ENCODE measurements at places on chromosomes 3 and 15.

GRCh38 chr3:47337656-47338055 lies 43.2 kb upstream of the PTPN23 start:
- DNase-seq: no peak

DNA sequence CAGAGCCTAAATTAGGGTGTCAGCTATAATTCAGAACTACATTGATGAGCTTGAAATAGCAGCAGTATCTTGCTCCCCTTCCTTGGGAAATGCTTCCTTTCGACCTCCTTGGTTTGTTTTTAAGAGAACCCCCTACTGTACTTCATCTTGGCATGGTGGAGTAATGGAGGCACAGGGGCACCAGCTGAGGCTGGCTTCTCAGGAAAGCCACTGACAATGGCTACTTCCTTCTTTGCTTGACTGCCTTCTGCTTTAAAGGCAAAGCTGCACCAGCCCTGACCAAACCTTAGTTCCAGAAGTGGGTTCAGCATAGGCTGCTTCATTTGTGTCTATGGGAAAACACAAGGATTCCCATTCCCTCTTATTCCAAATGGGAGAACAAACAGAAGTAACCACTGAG lies 1.5 kb upstream of the FBXL22 start:
- no peak for DNase-seq

- no peak for DNase-seq
Measured at GRCh38 chr15:41020829-41021228, 67.6 kb downstream of the CHAC1 start.

- no peak for DNase-seq
Measured at GRCh38 chr3:125512135-125512920, 7.7 kb downstream of the SNX4 start.

GRCh38 chr3:14523792-14524191 lies 16.4 kb downstream of the GRIP2 start:
- no peak for DNase-seq

DNA sequence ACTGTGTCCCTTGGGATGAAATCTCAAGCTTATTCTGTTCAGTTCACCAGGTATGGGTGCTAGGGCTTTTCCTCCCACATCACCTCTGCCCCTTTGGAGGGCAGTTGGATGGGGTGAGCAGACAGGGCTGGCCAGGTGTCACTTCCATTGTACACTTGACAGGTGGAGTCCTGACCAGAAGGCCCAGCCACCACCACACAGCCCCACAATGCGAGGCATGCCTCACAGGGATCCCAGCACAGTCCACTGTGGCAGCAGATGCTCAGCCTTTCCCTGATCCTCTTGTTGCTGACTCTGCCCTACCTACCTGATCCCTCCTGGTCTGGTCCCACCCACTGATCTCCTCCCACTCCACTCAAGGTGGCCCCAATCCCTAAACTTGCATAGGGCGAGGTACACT lies 88.2 kb downstream of the ANP32A start:
- no peak for DNase-seq

DNA sequence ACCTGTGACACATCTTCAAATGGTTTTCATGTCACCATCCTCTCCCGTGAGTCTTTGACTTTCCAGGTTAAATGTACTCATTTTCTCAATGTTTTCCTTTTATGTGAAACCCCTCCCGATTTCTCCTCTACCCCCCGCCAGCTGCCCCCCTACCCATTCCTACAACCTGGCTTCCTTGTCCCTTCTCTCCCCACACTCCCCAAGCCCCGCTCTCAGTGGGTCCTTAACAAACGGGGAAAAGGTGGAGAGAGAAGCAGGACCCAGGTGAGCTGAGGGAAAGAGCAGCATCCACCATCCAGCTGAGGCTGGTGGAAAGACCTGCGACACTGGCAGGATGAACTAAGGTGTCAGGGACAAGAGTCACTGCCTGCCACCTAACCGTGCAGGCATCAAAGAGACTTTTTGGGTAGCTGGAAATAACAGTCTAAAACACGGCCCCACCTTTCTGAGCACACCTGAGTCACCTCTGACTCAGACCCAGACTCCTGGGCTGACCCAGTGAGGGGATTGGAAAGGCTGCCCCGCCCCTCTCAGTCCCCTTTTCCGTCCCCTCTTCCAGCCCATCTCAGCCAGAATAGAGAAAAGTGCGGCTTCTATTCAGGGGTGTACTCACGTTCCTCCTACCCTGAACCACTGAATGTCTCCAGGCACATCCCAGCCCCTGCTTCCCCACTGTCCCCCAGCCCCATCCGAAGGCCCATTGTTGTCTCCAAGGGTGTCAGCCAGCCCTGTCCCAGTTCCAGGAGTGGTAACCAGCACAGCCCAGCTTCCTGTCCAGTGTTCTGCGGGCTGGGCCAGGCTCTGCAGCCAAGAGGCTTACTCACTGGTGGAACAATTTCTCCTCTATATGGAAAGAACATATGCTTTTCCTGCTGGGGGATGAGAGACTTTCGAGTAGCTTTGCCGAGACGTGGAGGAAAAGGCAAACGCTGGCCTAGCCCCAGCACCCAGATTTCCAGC lies 20.4 kb downstream of the ISG20 start:
- no peak for DNase-seq

DNA sequence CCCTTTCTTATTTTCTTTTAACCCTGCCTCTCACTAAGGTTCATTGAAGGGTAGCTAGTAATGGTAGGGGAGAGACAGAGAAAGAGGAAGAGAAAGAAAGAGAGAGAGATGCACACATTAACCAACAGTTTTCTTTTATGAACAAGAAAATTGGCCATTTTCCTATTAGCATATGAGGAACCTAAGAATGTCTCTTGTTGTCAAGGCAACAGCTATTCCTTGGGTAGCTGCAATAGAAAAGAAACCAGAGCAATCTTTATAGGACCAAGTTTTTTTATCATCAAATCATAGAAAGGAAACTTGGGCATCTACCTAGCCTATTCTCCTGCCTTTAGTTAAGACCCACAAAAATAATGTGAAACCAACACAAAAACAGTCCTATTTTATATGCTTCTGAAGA lies 15.0 kb upstream of the CCDC39 start:
- DNase-seq: no peak

DNA sequence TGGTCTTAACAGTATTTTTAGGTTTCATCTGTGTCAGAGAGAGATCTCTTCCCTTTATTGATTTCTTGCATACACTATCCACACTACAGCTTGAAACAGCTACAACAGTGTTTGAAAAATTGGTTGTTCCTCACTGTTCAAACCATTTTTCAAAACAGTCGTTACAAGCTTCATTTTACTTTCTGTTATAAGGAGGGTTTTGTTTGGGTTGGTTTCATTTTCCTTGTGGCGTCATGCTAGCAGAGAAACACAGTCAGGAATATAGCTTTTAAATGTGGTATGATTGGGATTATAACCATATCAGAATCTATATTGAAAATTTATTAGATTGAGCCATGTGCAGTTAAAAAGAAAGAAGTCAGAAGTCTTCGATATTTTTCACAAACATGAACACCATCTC lies 400.6 kb downstream of the ZBTB20 start:
- no peak for DNase-seq

- no peak for DNase-seq
Measured at GRCh38 chr15:51558411-51558810, 64.2 kb downstream of the DMXL2 start.

DNA sequence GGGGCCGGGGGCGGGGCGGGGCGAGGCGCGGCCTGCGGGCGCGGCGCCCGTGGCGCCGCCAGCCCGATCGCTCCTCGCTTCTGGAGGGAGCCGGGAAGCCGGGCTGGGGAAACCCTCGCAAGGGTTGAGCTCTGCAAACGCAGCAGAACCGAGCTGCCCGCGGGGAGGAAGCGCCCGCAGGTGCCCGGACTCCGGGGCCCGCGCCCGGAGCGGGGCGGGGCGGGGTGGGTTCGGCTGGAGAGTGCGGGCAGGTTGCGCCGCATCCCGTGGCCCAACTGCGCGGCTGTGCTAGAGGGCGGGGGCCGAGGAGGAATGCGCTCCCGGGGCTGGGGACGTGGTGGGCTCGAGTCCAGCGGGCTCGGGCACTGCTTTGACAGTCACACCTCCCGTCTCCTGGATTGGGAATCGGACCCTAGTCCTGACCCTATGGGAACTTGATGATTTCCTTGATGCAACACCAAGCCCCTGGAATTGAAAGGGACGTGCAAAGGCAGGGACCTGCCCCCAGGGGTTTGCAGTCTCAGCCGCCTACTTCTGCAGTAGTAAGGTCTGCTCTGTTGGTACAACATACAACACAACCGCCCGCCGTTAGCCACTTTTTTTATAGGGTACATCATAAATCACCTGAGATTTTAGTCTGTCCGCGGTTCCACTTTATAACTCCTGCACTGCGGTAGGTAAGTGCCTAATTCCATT lies 34.3 kb downstream of the ZBTB38 start:
- peak; percentile 30 for DNase-seq

DNA sequence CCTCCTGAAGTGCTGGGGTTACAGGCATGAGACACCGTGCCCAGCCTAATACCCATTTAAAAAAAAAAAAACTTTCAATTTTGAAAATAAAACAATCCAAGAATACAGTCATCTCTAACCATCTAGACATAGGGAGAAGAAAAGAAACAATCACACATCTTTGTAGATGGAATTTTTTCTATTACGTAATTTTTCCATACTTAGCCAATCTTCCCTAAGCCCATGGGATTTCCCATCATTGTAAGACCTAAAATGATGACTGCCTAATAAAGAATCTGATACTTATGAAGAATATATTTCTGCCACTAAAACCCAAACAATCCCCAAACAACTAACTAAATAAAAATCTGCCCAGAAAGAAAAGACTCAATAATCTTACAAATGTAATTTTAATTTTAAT lies 88.7 kb downstream of the CBLB start:
- DNase-seq: no peak

DNA sequence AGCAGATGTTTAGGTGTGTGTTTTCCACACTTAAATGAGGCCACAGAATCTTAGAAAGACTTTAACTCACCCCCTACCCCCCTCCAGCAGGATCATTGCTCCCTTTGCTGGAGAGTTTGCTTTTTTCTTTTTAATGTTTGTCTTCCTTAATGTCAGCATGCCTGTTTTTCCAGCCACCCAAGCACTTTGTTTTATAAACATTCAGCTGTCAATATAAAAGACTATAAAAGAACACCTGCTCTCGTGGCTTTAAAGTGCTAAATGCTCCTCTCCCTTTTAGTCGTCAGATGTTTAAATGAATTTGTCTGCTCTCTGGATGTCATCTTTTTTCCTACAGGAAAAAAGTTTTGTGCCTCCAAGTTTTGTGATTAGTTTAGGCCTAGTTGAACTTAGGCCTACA lies 61.7 kb downstream of the SIDT1 start:
- no peak for DNase-seq

- DNase-seq: no peak
Measured at GRCh38 chr3:39879581-39879980, 70.2 kb downstream of the MYRIP start.

All from hippocampal formation (tissue), 2 donors.